ENCODE measurements at places on chromosomes 2 and 18.

DNA sequence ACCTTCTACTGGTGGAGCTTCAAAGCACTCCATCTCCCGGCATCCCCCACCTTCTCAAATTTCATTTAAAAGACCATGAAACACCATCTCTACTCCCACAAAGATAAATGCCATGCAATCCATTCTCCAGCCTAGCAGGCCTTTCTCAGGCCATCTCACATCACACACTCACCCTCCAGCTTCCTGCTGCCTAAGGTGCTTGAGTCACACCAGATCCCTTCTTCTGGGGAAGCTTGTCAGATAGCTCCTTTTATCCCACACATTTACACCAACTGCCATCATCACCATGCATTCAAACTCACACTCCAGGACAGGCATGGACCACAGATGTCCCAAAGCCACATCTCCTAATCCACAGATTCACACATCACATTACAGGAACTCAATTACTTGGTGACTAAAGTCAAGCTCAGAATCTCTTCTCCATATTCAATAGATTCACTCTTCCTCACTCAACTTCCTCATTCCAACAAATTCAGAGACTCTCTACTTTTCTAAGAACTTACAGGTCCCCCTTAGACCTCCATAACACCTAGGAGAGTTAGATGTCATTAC, 292.5 kb downstream of the TNS1 start:
- no peaks in the 10 kb centered on the region for H3K4me1 ChIP-seq
- H3K36me3 ChIP-seq, result no peaks in the 10 kb centered on the region
- H3K27me3 ChIP-seq, result peaks cover 16% of the 10 kb centered on the region
- H3K4me3 ChIP-seq, result no peak overlapping the region
- H3K27ac ChIP-seq, result no peak overlapping the region

DNA sequence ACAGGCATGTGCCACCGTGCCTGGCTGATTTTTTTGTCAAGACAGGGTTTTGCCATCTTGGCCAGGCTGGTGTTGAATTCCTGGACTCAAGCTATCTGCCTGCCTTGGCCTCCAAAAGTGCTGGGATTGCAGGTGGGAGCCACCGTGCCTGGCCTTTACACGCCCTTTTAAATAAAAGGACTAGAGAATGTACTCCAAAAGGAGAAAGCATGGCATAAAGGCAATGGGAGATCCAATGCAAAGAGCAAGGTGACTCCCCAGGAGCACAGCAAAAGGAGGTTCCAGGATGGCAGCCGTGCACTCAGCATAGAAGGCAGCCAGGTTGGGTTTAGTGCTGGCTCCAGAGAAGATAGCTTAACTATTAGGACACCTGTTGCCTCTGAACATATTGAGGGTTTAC, 27.1 kb downstream of the ASB1 start:
- peaks cover 38% of the 10 kb centered on the region for H3K36me3 ChIP-seq
- H3K4me3 ChIP-seq, result no peak overlapping the region
- DNase-seq, result no peak
- H3K27ac ChIP-seq, result no peak overlapping the region
- H3K27me3 ChIP-seq, result no peaks in the 10 kb centered on the region

DNA sequence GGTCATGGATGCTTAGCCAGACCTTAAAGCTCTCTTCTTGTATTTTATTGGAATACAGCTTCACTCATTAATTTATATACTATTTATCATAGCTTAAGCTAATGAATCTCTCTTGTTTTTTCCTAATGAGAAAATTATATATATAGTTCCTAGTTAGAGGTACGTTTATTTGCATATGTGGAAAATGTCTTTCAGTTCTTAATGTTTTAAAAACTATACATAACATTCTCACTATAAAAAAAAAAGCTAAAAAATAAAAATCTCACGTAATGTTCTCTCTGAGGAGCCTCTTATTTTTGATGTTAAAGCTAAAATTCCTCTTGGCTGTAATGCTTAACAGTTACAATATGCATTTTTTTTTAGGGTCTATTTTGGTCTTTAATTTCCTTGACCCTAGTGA, 16.6 kb downstream of the UGP2 start:
- DNase-seq, result no peak
- H3K4me3 ChIP-seq, result no peak overlapping the region
- no peak overlapping the region for H3K27ac ChIP-seq
- H3K4me1 ChIP-seq, result peaks cover 2% of the 10 kb centered on the region
- peaks cover 31% of the 10 kb centered on the region for H3K36me3 ChIP-seq

GRCh38 chr2:207934720-207935119, 90.6 kb downstream of the PLEKHM3 start:
- no peaks in the 10 kb centered on the region for H3K36me3 ChIP-seq
- no peaks in the 10 kb centered on the region for H3K27me3 ChIP-seq
- no peaks in the 10 kb centered on the region for H3K4me1 ChIP-seq
- no peak overlapping the region for H3K4me3 ChIP-seq
- DNase-seq, result no peak

DNA sequence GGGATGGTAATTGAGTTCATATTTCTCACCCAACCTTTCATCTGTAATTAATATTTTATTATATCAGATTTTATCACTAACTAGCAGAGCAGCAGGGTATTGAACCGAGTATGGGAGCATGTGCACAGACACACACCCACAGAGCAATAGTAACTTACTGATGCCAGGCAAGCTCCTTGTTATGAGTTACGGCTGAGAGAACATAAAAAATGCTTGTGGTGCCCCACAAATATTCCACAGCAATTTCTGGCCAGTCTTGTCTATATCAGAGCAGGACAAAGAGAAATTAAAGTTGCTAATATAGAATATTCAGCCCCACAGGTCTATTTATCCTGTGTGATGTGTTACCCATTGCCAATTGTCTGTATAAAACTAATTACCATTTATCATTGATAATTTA, 501.8 kb upstream of the RAB12 start:
- no peak for DNase-seq
- no peaks in the 10 kb centered on the region for H3K4me1 ChIP-seq
- no peaks in the 10 kb centered on the region for H3K27me3 ChIP-seq
- no peak overlapping the region for H3K27ac ChIP-seq

DNA sequence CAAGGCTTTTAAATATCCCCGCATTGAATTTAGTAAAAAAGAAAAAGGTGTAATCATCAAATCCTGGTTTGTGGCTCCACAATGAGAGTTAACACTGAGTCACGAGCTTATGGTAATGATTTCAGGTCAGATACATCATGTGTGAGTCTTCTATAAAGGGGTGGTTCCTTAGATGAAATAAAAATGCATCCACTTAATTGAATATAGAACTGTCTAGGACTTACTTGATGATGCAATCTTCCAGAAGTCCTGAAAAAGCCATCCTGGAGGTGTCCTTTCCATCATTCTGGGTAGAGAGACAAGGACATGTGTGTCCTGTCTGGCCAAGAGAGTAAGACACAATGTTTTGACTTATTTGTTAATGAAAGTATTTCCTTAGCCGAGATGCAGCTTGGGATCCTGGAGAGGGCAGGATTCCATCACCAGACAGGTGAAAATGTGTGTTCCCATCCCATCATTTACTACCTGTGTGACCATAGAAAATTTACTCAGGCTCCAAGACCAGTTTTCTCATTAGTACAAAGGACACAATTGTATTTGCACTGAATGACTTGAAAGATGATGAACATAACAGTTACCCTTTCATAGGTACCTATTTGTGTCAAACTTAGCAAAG, 1539.8 kb upstream of the PIK3C3 start:
- H3K4me1 ChIP-seq, result no peaks in the 10 kb centered on the region
- no peak overlapping the region for H3K27ac ChIP-seq
- H3K27me3 ChIP-seq, result no peaks in the 10 kb centered on the region
- H3K4me3 ChIP-seq, result no peak overlapping the region
- H3K36me3 ChIP-seq, result no peaks in the 10 kb centered on the region
